ENCODE measurements at places on chromosomes 1 and 21.

GRCh38 chr1:154998818-154999570 lies 3.6 kb upstream of the ZBTB7B start:
- DNase-seq: peak; percentile 55

- no peak for DNase-seq
These were observed 7.1 kb upstream of the TBX19 start for GRCh38 chr1:168273575-168273974.

DNA sequence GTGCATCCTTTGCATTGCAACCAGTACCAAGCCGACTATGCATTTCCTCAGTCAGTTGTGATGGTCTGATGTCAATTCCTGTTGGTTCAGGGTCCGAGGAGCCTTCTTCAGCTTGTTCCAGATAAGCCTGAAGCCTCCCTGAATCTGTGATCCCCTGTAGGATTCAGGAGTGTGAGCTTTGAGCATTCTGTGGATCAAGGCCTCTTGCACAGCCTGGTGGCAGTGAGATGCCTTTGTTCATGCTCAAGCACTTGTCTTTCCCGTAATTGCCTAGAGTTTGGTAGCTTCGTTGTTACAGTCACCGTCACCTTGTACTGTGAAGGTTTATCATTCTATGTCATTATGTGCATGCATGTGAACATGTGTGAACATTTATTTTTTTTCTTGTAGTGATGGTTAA lies 103.5 kb downstream of the PBX1 start:
- DNase-seq: no peak

GRCh38 chr21:40445349-40445921 lies 401.5 kb downstream of the DSCAM start:
- no peak for DNase-seq
